Muscle of back (tissue), 13 donors: ENCODE measurements at places on chromosomes 4 and X.

DNA sequence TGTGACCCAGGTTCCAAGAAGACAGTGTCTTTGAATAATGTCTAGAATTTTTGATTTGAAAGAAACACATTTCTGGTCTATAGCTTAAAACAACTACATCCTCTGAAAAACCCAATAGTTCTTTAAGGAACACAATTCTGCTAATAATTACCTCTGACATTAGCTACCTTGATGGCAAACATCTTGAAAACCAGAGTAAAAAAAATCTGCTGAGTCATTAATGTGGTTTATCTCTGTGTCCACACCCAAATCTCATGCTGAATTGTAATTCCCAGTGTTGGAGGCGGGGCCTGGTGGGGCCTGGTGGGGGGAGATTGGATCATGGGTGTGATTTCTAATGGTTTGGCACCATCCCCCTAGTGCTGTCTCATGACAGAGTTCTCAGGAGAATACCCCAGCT is 1233.8 kb downstream of the NLGN4X start:
- no peak for DNase-seq

GRCh38 chrX:8845060-8845459 is 43.9 kb upstream of the FAM9A start:
- peak; percentile 28 for DNase-seq

DNA sequence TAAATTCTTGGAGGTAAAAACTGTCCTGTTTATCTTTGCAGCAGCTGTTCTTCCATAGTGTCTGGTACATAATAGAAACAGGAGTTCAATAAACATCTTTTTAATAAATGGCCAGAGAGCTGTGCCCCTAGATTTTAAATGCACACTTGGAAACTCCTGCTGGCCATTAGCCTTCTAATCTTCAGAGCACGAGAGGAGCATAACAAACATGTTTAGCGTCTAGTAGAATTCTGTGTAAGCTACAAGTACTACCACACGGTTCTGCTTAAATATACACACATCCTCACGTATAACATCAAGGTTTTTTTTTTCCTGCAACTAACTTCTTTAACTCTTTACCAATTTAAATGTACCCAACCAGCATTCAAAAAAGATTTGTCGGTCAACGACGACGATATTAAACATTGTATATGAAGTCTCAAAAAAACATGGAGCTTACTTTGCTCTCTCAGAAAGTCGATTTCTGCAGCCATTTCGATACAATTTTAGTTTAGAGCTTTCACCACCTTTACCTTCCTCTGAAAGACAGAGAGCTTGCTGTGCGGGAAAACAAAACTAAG is 628 bp downstream of the SCLT1 start:
- no peak for DNase-seq

DNA sequence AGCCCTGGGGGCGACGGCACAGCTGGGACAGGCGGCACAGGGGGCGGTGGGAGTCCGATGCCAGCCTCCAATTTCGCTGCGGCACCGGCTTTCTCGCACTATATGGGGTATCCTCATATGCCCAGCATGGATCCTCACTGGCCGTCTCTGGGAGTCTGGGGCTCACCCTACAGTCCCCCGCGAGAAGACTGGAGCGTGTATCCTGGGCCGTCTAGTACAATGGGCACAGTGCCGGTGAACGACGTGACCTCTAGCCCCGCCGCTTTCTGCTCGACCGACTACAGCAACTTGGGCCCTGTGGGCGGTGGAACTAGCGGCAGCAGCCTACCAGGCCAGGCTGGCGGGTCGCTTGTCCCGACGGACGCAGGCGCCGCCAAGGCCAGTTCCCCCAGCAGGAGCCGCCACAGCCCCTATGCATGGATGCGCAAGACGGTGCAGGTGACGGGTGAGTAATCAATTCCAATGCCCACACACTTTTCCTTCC is 500 bp downstream of the CDX4 start:
- no peak for DNase-seq

DNA sequence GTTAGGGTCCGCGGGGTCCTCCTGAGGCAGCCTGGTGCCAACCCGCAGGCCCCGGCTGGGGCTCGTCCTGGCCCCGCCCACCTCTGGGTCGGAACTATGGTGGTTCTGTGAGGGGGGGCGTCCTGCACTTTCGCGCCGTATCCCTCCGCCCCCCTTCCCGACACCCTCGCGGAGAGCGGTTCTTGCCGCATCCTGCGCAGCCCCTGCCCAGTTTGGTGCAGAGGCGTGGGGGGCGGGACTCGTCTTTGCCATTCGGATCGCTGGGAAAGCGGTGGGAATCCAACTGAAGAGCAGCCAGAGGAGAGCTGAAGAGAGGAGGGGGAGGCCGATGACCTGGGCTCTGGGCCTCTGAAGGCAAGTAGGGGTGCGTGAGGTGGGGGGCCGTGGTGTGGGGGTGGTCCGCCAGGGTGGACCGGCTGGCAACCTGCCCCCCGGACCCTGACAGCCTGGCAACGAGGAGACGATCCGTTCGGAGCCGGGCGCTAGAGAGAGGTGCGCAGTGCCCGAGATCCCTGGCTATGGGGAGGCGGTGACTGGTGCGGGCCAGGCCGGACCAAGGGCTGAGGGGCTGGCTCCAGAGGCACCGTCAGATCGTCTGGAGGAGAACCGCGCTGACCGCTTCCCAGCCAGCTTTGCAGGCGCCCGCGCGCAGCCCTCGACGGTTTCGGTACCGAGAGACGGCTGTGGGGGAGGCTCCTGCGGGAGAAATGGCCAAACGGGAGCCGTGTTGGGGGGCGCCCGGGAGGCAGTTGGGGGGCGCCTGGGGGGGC is at the start of gene GPRASP1:
TSS of gene GPRASP1 (plus strand) at position 242 of the 770 bp plus-strand sequence. CDS start 2,431 bp downstream, outside the sequence.
- DNase-seq, result peak; percentile 48

- no peak for DNase-seq
Observed at GRCh38 chr4:13511101-13511500, 27.0 kb upstream of the RAB28 start.

- no peak for DNase-seq
Observed at GRCh38 chrX:130669233-130669632, 233.8 kb downstream of the ENOX2 start.

DNA sequence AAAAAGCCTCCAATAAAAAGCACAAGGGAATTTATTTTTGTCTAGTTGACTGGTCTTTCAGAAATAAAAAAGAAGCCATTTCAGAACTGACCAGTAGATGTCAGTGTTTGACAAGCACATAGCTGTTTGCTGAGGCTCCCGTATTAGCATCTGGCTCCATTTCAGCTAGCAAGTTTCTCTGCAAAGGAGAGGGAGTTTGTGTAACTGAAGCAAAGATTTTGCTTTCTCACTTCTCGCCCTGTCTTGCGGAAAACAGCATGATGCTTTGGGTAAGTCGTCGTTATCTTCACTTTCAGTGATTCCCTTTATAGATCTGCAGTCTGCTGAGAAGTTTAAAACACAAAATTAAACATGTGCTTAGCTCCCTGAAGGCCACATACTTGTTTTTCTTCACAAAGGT is 85.5 kb downstream of the CT47B1 start:
- peak; percentile 78 for DNase-seq

GRCh38 chr4:108170631-108171338 is 2.1 kb upstream of the LEF1 start:
- peak; percentile 16 for DNase-seq

DNA sequence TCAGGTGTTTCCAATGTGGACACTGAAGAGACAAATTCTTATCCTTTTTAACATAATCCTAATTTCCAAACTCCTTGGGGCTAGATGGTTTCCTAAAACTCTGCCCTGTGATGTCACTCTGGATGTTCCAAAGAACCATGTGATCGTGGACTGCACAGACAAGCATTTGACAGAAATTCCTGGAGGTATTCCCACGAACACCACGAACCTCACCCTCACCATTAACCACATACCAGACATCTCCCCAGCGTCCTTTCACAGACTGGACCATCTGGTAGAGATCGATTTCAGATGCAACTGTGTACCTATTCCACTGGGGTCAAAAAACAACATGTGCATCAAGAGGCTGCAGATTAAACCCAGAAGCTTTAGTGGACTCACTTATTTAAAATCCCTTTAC is 18.6 kb downstream of the TLR7 start:
- DNase-seq, result no peak

DNA sequence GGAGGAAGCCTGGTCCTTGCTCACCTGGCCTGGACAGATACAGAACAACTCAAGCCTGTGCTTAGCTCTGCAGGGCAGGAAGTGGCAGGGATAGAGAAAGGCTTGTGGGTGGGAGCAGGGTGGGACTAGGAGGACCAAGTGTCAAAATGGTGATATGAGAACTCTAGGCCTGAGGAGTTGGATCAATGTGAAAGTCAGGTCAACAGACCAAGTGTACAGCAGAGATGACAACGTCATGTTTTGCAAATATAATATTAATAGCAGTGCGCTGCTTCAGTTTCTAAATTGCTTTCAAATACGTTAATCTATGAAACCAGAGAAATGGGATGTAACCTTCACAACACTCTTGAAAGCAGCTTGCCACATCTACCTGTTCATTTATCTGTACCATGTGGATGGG is 114.2 kb upstream of the MAP3K15 start:
- DNase-seq, result no peak

DNA sequence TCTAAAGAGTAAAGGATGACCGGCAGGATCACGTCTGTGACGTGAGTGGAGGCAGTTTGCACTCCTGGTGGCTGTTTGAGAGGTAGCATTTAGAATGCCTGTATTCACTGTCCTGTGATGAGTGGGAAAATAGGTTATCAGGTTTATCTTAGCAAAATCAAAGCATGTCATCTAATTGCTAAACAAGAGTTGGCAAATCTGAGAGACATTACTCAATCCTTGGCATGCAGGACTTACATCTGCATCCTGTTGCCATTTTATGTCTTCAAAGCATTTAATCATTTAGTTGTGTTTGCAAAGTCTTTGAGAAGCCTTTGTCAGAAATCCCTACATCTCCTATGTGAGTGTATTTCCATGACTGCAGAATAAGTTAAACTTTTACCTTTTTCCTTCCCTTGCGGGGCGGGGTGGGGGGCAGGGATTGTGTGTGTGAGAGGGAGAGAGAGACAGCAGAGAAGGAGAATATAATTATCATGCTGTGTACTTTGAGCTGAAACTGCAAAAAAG is 41.4 kb upstream of the MSANTD1 start:
- DNase-seq, result peak; percentile 25

GRCh38 chr4:35025152-35025834 is 1219.0 kb downstream of the ARAP2 start:
- DNase-seq, result no peak

DNA sequence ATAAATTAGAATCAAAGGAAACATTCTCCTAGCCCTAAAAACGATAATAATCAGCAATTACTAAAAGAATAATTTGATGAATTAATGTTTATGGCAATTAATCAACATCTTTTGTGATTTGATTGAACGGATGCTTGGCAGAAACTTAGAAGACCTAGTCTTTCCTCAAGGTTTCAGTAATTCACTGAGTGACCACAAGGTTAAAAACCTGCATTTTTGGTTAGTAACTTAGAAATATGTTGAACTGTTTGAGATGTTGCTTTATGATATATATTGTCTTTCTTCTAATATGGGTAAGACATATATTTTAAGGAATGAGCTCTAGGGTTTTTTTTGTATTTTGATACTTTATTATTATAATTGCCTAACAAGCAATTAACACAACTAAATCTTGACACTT is 793.0 kb upstream of the NDST4 start:
- no peak for DNase-seq

DNA sequence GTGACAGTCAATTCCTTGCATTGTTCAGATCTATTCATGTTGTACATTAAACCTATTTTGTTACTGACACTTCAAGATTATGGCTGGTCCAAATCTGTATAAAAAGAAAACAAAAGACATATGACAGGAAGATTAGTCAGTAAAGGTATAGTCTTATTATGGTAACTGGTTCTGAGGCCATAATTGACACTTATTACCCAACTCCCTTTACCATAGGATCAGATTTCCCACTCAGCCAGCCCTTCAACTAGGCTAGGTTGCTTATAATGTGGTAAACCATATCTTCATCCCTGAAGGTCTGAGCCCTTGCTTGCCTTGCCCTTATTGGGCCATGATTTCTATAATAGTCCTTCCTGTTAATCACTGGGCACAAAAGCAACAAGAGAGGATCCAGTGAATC is 289.6 kb downstream of the CXXC4 start:
- no peak for DNase-seq

GRCh38 chr4:82797040-82797404 is 1.6 kb downstream of the SCD5 start:
- DNase-seq, result no peak

DNA sequence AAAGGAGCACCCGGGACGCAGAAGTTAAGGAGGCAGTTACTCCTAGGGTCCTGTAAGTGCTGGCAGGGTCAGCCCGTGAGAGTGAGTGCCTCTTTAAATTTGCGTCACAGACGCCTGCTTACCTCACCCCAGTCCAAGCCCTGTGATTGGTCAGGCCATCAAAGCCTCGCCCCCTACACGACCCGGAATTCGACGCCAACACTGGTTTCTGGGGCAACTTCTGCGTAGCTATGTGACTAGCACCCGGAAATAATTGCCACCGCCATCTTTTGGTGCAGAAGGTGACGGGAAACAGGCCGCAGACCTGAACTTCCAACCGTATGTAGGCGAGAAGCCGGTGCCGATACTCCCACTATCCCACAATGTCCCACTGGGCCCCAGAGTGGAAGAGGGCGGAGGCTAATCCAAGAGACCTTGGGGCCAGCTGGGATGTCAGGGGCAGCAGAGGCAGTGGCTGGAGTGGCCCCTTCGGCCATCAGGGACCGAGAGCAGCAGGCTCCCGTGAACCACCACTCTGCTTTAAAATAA is at the start of gene DDX53:
TSS of gene DDX53 (plus strand) at position 265 of the 528 bp plus-strand sequence. CDS start at position 363, 98 bp downstream.
- DNase-seq, result no peak

DNA sequence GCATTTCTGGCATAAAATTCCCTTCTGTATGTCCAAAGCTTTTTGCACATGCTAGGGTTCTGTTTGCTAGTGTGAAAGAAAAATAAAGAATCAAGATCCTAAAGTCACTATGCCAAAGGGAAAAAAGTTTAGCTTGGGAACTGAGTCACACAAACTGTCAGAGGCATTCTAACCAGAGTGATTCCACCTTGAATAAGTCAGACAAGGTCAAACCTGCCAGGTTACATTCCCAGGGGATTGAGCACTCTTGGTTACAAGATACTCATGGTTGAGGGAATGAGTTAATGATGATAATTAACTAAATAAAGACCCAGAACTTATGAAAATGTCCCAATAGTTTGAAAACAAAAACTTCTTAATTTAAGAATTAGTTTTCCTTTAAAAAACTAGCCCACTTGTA is 13.7 kb upstream of the UGT2B17 start:
- DNase-seq, result no peak

GRCh38 chrX:78624426-78624825 is 34.7 kb downstream of the RTL3 start:
- peak; percentile 20 for DNase-seq

DNA sequence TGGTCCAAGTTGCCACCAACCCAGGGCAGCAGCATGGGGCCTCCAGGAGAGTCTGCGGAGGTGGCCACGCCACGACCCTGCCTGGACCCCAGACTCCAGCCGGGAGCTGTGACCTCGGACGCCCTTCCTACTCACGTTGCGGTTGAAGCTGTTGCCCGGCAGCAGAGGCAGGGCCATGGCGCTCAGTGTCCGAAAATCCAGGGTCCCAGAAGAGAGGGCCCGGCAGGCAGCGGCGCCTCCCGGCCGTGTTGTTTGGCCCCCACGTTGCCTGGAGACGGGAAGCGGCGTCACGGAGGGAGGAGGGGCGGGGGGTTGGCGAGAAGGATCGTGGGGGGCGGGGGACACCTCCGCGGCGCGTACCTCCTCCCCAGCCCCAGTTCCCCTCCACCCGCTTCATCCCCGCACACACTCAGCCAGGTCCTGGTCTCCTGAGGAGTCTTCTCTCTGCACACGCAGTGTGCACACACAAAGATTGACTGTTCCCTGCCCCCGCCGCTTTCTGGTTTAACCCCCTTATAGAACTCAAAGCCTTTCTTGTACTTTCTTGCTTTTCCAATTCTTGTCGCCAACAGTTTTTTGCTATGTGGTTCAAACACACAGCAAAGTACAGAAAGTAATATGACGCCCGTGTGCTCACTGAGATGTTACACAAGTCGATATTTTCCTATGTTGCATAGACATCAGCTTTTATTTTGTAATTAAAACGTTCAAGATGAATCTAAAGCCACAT is at the start of gene EFHC2:
TSS of gene EFHC2 (minus strand) at position 261 of the 730 bp plus-strand sequence. CDS start at position 177, 84 bp downstream.
- DNase-seq, result peak; percentile 41
